ENCODE measurements at places on chromosomes 16 and 17. TPM values are rescaled to one million over a fixed set of nuclear protein-coding genes. Genes with fewer than 3 reads are reported as not detected.
A peak's percentile ranks its signal among the peaks of the same experiment; 100 is the strongest.

DNA sequence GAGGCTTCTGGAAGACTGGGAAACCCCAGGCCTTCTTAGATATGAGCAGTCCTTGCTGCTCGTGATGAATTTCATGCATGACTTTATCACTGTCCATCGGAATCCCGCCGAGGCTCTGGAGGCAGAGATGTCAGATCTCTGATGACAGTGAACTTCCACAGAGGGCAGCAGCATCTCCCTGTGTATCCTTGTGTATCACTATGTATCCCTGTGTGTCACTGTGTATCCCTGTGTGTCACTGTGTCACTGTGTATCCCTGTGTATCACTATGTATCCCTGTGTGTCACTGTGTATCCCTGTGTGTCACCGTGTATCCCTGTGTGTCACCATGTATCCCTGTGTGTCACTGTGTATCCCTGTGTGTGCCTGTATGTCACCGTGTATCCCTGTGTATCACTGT is 160.2 kb upstream of the CHMP6 start:
- no peak for DNase-seq

DNA sequence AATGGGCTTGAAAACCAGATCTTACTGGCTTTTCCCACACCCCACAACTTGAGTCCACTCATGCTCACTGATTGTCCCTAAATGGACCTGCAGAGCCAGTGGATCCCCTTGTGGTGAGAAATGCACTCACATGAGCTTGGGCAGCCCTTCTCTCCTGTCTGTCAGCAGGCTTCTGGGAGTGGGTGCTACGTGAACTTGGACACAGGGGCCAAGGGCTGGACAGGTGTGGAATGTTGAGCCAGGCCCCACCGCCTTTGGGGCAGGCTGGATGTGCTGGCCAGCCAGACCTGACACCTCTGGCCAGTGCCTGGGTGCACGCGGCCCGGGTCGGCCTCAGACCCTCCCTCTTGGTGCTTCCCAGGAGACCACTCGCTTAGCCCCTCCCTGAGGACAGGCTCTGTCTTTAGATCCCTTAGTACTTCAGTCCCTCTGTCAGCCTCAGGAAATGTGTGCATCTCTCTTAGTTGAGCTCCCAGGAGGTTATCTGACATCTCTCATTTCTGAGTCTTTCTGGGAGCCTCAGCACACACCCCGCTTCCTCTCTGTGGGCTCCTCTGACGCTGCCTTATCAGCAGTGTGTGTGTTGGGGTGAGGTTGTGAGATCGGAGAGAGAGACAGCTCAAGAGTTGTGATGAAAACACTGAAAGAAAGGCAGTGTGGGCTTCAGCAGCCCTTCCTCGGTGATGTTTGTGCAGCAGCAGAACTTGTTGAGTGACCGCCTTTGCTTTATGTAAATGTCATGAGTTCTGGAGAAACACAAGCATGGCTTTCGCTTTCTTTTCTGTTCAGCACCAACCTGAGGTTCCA is 117.0 kb downstream of the RAB11FIP4 start:
- no peak for DNase-seq

DNA sequence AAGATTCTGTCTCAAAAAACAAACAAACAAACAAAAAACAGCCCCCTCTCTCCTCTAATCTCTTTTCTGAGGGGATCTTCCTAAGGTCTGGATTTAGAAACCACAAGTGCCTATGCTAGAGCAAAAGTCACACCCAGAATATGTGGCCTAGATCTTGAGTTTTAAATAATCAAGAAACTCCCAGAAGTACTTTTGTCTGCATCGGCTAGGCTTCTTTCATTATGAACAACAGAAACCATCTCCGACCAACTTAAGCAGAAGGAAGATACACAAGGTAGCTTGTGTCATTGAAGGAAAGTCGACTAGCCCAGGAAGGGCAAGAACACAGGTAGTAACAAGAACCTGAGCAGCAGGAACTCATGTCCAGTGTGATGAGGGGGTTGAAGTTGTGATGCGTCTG is 73.9 kb upstream of the KIFC3 start:
- no peak for DNase-seq

DNA sequence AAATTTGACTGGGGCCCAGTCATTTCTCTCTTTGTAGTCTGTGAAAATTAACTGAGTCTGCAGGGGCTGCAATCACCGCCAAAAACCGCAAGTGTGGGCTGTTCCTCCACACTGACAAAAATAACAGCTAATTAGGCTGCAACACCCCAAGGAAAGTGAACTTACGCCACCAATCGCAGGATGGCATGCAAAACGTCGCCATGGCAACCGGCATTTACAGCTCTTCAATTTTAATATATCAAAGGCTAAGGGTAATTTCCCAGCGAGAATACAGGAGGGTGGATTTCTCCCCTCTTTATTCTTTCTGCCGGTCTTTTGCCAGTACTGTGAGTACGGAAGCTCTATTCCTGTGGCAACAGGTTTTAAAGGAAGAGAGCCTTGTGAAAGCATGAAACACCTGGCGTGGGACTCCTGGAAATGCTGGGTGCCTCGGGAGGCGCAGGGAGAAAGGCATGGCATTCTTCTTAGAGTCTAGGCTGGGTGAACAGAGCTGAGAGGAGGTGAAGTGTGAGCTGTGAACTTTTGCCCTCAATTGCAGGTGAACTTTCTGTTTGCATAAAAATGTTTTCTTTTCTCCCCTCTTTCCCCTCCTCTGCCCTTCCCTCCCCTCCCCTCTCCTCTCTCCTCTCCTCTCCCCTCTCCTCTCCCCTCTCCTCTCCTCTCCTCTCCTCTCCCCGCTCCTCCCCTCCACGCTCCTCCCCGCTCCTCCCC is 399.7 kb downstream of the XYLT1 start:
- DNase-seq: no peak

GRCh38 chr16:87585442-87586200 is 16.7 kb upstream of the JPH3 start:
- DNase-seq: no peak

GRCh38 chr17:66185862-66186261 is 6.1 kb downstream of the CEP112 start:
- no peak for DNase-seq

- DNase-seq: no peak
Observed at GRCh38 chr17:17525311-17525710, 29.1 kb upstream of the RASD1 start.

DNA sequence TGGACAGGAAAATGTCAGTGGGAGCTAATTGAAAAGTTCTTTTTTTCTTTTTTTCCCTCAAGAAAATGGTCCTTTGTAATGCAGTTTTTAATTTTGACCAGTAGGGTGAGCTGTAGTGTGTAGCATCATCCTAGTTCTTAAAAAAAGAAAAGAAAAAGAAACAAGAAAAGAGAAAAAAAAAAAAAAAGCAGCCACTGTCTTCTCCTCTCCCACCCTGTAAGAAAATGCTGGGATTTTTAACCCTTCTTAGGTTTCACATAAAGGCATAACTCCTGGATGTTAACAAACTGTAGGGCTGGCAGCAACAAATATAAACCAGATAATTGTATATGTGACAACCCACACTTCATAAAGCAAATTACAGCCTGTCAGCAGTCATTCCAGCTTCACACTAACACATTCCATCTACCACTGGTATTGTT is 78.1 kb downstream of the SKAP1 start:
- DNase-seq: peak; percentile 46

- DNase-seq: no peak
Observed at GRCh38 chr16:81513204-81514040, 68.8 kb downstream of the CMIP start.

CUEDC1 gene
- 60.2 TPM for total RNA-seq

RBFOX1 gene
- total RNA-seq: not detected

SLC5A10 gene
- not detected for total RNA-seq
